ENCODE measurements at places on chromosomes 2 and 18.

DNA sequence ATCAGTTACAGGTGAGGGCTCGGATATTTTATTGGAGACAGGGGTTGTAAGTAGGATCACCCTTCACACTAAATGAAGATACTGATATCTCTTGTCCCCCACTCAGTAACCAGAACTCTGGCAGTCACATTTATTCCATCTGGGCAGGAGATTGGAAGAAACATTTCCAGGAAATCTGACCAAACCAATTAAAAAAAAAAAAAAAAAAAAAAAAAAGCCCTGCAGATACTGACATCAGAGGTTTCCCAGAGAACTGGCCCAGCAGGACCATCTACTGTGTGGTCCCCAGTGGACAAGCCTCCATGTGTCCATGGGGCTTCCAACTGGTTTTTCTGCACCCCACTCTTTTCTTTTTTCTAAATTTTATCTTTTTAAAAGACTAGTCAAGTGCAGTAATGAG, 41.3 kb downstream of the SH2D6 start:
- no peak for DNase-seq

DNA sequence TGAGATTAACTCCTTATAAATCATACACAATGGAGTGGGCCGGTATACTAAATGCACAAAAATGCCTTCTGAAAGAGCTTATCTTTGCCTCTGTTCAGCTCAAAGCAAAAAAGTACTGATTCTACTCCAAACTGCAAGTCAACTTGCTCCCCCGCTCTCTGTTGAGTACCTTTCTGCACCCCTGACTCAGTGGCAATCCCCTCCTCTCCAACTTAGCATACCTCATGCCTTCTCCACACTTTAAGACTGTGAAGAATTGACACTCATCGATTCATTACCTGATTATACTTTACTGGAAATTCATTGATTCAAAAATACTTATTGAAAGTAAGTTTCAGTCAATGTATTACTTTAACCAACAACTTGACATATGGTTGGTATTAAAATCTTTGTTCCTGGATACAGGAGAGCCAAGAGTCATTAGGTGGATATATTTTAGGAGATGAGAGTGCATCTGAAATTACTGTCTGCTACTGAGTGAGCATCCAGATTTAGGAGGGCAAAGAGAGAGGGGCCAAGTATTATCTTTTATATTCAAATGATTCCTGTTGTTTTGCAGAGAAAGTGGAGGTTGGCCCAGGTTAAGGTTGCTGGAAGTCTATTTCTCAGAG, 187.7 kb downstream of the ICOS start:
- DNase-seq, result no peak

- DNase-seq, result no peak
Observed at GRCh38 chr2:134713606-134714005, 5.2 kb downstream of the TMEM163 start.

- DNase-seq, result no peak
Observed at GRCh38 chr2:25169073-25169470, 692 bp upstream of the POMC start.

GRCh38 chr2:169091256-169091655, 21.9 kb downstream of the DHRS9 start:
- DNase-seq, result no peak

GRCh38 chr18:6613581-6613980, 115.9 kb upstream of the ARHGAP28 start:
- no peak for DNase-seq

DNA sequence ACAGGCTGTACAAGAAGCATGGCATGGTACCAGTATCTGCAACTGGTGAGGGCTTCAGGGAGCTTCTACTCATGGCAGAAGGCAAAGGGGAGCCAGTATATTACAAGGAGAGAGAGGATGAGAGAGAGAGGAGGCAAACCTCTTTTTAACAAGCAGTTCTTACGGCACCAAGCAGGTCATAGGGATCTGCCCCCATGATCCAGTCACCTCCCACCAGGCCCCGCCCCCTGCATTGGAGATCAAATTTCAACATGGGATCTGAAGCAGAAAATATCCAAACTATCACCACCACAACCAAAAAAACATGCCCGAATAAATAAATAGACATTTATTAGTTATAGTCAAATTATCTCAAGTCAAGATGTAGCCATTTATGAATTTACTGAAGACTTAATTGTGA, 14.5 kb upstream of the SLC35F5 start:
- no peak for DNase-seq

DNA sequence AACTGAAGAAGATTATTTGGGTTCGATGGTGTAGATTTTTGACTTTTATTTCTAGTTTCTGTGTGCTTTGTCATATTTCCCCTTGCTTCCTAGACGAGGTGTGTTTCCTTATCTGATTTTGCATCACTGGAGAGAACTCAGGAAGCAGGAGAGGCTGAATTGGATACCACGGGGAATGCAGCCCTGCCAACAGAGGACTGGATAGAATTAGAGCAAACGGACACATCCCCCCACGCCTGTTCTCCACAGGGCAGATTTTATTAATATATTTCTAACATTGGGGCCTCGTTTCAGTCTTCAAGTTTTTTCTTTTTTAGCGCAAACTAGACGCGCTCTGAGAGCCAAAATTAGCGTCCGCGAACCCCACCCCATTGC, 678 bp upstream of the VAPA start:
- no peak for DNase-seq

DNA sequence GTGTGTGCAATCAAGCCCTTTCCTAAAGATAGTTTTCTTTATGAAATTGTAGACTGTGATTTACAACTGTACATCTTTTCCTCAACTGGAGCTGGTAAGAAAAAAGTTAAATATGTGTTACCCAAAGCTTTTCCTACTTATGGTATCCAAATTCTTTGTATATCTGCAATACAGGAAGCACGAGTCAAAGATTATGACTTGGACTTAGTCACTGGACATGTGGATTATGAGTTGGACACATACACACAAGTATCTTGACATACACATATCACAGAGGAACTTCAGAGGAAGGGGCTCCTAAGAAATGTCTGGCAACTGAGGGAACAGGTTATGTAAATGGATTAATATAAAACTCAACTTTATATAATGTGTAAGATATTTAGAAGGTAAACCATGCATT, 35.2 kb downstream of the PRELID3A start:
- DNase-seq, result no peak

DNA sequence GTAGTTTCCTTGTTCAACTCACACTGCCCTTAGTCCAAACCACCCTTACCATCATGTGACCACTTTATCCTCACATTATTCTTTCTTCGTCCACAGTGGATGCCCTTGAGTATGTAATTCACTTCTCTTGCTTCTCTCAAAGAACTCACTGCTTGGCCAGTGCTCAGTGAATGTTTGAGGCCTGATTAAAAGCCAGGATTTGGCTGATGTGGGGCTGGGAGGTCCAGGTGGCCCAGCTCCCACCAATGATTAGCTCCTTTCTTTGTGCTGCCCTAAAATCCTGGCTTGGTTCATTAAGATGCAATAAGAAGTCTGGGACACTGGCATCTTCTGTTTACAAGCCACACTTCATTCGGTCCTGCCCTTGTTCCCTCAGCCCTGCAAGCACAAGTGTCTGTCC, 97.8 kb upstream of the CELF4 start:
- DNase-seq, result no peak

DNA sequence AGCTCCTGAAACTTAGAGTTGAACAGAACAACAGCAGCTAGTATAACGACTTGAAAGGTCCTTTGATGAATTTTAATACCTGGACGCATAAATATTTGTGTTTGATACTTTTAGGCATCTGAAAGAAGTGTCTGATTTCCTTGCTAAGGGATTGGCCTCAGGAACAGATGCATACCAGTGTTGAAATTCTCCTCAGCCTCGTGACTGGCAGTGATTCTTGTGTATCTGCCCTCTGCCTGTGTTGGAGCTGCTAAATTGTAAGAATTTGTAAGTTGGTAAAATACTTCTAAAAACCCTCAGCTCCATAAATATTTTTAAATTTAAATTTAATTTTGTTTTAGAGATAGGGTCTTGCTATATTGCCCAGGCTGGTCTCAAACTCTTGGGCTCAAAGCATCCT, 22.4 kb upstream of the SCYGR1 start:
- no peak for DNase-seq

GRCh38 chr2:35787302-35788031, 568.1 kb upstream of the CRIM1 start:
- DNase-seq, result no peak

DNA sequence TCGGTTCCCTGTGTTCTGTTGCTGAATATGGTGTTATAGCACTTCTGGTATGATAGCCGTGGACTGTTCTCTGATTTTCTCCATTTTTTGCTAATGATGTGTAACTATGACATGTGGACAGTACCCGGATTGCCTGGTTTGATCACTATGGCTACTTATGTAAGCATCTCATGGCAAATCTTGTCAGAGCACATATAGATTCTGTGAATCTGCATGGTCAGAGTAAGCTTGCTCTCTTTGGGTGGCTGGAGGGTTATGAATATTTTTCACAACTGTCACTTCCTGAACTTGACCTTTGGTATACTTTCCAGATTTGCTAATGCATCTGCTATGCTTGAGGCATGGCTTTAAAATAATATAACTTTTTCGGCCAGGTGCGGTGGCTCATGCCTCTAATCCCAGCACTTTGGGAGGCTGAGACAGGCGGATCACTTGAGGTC, 36.8 kb upstream of the ATP8B1 start:
- DNase-seq, result no peak

GRCh38 chr2:175621821-175622220, 380.2 kb downstream of the LNPK start:
- DNase-seq, result no peak

- DNase-seq, result no peak
Observed at GRCh38 chr2:120952318-120952717, 216.7 kb downstream of the GLI2 start.

- no peak for DNase-seq
Observed at GRCh38 chr2:11564816-11565567, 31.1 kb downstream of the GREB1 start.

GRCh38 chr2:232348936-232349335, 29.6 kb upstream of the ALPP start:
- no peak for DNase-seq

GRCh38 chr2:29323301-29323700, 208.1 kb downstream of the CLIP4 start:
- DNase-seq, result no peak

DNA sequence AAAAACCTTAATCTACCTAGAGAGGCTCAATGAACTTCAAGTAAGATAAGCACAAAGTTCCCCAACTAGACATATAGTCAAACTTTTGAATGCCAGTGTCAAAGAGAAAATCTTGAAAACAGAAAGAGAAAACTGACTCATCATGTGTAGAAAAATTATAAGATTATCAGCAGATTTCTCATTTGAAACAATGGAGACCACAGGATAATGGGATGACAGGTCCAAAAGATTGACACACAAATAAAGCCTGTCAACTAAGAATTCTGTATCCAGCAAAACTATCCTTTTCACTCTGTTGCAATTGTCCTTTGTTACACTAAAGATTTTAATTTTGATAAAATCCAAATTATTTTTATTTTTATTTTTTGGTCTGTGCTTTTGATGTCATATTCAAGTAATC, 61.6 kb downstream of the COPS8 start:
- no peak for DNase-seq

- DNase-seq, result no peak
Observed at GRCh38 chr2:180657054-180657453, 323.4 kb upstream of the UBE2E3 start.

- DNase-seq, result no peak
Observed at GRCh38 chr2:240775905-240776304, 44.1 kb downstream of the KIF1A start.

DNA sequence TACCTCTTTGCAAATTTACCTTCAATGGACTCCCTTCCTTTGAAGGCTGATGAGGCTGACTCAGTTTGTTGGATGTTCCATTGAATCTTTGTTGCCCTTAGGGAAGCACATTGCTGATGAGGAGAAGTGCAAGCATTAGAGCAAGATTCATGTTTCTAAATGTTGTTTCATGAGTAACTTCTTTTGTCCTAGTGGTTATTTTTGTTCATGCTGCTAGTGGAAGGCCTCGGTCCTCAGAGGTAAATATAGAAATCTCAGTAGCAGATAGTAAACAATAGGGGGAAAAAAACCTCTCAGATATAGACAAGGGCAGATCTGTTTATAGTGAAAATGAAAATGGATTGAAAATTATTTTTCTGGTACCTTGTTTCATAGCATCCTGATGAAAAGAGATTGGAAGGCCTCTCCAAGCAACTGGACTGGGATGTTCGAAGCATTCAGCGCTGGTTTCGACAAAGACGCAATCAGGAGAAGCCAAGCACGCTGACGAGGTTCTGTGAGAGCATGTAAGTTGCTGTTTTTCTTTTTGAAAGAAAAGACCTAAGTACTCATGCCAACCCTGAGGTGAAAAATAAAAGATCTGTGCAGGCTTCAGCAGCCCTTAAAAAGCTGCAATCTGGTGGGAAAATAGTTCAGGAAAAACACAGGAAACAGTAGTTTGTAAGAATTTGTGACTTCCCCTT, 104.9 kb downstream of the CERS6 start:
- no peak for DNase-seq

- no peak for DNase-seq
Observed at GRCh38 chr2:120453635-120453998, 107.7 kb downstream of the INHBB start.

DNA sequence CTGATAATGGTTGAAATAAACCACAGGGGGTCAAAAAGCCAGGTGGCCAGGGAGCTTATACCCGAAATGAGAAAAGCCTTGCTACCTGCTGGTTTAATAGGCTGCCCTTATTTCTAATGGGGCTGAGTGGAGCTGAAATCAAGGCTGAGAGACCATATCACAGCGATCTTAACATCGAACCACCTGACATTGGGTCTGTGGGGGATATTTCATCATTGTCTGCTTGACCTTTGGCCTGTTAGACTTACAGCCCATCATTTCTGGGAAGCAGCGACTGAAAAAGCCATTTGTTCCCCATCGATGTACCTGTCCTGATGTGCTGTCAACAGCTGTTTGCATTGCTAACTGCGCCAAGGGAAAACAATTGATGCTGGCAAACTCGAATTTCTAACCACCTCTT, 199.7 kb upstream of the SLC14A2 start:
- no peak for DNase-seq

DNA sequence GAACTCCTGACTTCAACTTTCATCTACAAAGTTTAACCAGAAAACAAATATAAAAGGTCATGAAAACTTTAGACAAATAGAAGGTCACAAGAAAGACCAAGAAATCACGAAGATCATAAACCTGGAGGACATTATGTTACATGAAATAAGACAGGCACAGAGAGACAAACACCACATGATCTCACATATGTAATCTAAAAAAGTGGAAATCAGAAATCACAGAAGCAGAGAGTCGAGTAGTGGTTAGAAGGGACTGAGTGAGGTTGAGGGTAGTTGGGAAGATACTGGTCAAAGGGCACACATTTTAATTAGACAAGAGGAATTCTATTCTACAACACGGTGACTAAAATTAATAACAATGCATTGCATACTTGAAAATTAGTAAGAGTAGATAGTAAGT, 1.4 kb downstream of the GCFC2 start:
- no peak for DNase-seq

GRCh38 chr18:52936931-52937330, 596.9 kb downstream of the DCC start:
- no peak for DNase-seq

DNA sequence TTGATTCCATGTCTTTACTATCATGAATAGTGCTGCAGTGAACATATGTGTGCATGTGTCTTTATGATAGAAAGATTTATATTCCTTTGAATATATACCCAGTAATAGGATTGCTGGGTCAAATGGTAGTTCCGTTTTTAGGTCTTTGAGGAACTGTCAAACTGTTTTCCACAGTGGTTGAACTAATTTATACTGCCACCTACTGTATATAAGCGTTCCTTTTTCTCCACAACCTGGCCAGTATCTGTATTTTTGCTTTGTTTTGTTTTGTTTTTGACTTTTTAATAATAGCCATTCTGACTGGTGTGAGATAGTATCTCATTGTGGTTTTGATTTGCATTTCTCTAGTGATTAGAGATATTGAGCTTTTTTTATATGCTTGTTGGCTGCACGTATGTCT, 641.6 kb downstream of the SUCLG1 start:
- DNase-seq, result no peak

All from CD4-positive, alpha-beta T cell treated with Interleukin-10 for 1 hour (primary cell).